Activated naive CD8-positive, alpha-beta T cell treated with anti-CD3 and anti-CD28 coated beads for 36 hours (primary cell): ENCODE measurements at places on chromosomes 16 and 17.
A peak's percentile ranks its signal among the peaks of the same experiment; 100 is the strongest.

DNA sequence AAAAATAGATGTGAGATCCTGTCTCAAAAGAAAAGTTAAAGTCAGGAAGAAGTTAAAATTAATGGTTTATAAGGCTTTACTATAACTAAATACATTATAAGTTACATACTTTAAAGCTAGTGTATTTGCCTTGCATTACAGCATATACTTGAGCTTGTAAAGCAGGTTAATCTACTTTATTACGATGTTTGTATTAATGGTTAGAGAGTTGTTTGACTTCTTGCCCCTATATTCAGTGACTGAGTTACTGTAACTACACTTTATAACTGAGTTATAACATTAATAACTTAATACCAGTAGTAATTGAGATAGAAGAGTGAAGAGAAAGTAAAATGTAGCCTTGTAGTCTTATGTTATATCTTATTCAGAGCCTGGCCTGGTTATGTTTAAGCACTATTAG, 22.9 kb downstream of the CLTC start:
- DNase-seq, result no peak

GRCh38 chr17:56913353-56913866, 439 bp downstream of the TRIM25 start:
- DNase-seq, result no peak

DNA sequence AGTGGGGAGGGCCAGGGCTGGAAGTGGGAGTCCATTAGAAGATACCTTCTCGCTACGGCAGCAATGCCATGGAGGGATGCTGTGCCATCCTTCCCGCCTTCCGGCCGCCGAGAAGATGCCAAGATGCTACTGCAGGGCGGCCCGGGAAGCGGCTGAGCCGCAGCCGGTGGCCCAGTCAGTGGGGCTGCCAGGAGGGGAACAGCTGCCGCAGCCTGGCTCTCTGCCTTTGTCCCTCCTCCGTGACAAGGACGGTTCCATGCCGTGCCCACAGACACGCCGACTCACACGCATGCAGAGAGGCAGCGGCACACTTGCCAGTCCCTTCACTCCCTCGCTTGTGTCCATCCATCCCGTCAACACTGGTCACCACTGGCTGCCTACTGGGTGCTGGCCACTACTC, 20.2 kb upstream of the NCBP3 start:
- DNase-seq, result no peak

DNA sequence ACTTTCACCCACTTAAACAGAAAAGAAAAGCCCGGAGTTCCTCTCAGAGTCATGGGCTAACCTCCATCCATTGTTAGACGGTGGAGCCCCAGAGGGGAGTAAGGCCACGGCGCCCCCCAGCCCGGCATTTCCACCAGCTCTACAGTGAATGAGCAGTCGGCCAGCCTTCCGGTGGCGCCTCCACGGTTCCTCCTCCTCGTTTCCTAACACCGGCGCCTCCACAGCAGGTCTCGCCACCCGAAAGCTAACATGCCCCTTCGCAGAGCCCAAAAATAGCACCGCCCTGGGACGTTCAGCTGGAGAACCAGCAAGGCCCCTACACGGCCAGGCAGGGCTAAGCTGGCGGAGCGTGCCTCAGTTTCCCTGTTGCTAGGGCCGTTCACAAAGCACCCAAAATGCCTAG, 858 bp downstream of the MMD start:
- peak; percentile 48 for DNase-seq
